ENCODE measurements at places on chromosomes 6 and 20.

DNA sequence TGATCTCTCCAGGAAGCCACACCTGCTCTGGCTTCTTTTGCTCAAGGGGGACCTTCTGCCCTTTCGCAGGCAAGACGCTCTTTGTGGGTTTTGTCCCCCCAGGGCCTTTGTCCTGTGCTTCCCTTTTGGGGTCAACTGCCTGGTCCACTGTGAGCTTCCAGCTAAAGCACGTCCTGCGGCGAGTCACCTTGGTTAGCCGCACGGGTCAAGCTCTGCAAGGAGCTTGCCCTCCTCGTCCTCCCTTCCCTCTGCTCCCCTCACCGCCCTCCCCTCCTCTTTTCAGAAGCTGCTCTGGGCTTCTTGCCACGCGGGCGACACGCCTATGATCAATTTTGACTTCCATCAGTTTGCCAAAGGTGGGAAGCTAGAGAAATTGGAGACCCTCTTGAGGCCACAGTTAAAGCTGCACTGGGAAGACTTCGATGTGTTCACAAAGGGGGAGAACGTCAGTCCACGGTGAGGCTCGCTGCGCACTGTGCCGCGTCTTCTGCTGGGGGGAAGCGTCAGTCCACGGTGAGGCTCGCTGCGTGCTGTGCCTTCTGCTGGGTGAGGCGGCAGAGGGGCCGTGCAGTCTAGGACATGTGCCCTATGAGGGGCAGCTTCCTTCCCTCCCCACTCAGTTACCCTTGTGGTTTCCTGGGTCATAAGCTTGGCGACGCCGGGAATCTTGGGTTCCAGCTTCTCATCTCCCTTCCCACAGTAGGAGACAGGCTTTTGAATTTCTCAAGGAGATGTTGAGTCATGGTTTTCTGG is 80.2 kb downstream of the SYNJ2 start:
- no peak for DNase-seq

- DNase-seq = no peak
Measured at GRCh38 chr6:161736781-161737292, 463.0 kb upstream of the AGPAT4 start.

GRCh38 chr6:131646249-131646670 is 9.2 kb downstream of the ENPP3 start:
- DNase-seq = no peak

- no peak for DNase-seq
Measured at GRCh38 chr6:156970595-156971112, 193.5 kb downstream of the ARID1B start.

- no peak for DNase-seq
Measured at GRCh38 chr6:30711758-30712380, 5.2 kb downstream of the MDC1 start.
